ENCODE measurements at places on chromosomes 12 and 14.

GRCh38 chr14:35215110-35215813 lies 76.9 kb upstream of the PSMA6 start:
- no peak for DNase-seq

DNA sequence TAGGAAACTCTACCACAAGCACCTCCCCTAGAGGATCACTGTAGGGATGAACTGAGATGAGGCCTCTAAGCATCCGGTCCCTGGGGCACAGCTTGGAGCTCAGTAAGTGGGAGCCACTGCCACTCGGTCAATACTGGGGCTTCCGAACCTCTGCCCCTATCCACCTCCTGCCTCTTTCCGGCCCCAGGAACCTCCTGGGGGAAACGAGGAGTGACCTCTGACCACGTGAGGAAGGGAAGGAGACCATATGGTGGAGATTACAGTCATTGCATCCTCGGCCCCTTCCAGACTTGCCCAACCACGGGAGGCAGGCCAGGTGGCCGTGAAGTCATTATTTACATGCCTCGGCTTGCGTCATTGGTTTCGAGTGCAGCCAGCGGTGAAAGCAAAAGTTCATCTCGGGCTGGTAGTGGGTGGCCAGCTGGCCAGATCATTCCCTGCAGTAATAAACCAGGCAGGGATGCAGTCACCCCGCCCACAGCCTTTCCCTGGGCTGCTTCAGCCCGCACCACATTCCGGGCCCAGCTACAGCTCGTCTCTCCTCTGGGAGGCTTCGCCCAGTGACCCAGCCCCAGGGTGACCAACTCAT lies 65.4 kb downstream of the C14orf132 start:
- DNase-seq, result no peak

GRCh38 chr14:102821252-102821651 lies 44.0 kb downstream of the TRAF3 start:
- DNase-seq, result no peak

GRCh38 chr14:65415613-65416012 lies 3.1 kb downstream of the FUT8 start:
- no peak for DNase-seq

DNA sequence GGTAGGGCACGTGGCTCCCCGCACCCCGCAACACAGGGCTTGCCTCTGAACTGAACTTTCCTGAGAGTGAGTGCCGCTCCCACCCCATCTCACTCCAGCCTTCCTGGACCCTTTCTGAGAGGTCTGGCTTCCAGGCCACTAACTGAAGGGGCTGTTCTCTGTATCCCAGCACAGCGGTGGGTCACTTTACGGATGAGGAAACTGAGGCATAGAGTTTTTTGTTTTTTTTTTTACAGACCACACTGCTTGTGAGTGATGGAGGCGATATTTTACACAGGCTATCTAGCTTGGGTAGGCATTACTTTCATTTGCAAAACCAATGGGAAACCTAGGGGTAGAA lies 1.2 kb upstream of the TGFB3 start:
- no peak for DNase-seq

- no peak for DNase-seq
These were observed 820.7 kb upstream of the FBXO33 start for GRCh38 chr14:40252817-40253447.

DNA sequence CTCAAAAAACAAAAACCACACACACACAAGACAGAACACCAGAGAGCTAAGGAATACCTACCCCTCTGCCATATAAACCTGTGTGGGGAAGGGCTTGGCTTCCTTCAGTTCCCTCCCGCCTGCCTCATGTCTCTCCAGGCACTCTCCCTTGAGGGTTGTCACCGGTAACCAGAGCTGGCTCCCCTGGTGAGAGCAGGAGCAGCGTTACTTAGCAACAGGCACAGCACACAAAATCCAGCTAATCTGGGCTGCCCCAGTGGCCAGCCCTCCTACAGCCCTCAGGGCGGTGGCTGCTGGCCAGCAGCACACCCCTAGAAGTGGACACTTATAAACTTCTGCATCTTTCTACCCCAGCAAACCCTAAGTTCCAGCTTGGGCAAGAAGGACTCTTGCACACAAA lies 21.6 kb upstream of the NR4A1 start:
- no peak for DNase-seq

All from activated T-cell treated with anti-CD3 and anti-CD28 coated beads for 4 hours (primary cell).